ENCODE measurements at places on chromosomes 4 and X. TPM values are rescaled to one million over a fixed set of nuclear protein-coding genes. Genes with fewer than 3 reads are reported as not detected.

Gene USP26
- total RNA-seq = not detected

Gene FAM9B
- total RNA-seq = not detected

Gene CENPI
- total RNA-seq = 18.3 TPM

Gene GRID2
- not detected for total RNA-seq

Gene TLR1
- total RNA-seq = 15.5 TPM

Gene PNMA6A
- total RNA-seq = 0.20 TPM

Gene INTU
- total RNA-seq = 0.50 TPM

Data from natural killer cell treated with Interleukin-12 subunit alpha and Interleukin-12 subunit beta and Interleukin-15 and Interleukin-18, amount 100 ng/mL, for 72 hours (primary cell).